ENCODE measurements at places on chromosomes 7 and 10. TPM values are rescaled to one million over a fixed set of nuclear protein-coding genes. Genes with fewer than 3 reads are reported as not detected.
A peak's percentile ranks its signal among the peaks of the same experiment; 100 is the strongest.

The FAM149B1 gene
- total RNA-seq, result 25.9 TPM

The SAMD9 gene
- total RNA-seq, result 1.5 TPM

DNA sequence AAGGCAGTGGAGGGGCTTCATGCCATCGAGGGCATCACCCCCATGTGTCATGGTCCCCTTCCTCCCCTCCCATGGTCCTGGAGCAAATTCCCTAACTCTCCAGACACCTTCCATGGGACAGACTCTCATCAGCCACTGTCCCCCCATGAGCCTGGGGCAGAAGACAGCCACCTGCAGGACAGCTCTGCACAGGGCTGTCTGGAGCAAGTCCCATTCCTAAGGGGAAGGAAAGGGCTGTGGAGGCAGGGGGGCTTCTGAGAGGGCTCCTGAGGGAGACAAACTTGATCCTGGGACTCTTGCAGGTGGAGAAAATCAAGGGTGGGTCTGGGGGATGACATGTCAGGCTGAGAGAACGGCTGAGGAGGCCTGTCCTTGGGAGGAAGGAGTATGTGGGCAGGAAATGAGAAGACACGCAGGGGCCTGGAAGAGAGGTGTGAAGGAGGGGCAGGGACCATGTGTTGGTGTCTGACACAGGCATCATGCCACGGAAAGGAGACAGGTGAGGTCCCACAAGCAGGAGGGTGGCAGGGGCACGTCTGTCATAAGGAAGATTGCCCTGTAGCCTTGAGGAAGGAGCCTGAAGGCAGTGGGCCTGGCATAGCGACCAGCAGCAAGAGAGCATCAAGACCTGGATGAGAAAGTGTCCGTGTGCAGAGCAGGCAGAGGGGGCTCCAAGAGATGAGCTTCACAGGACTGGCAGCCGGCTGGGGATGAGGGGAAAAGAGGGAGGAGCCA lies 14.4 kb upstream of the GDF10 start:
- DNase-seq, result no peak

DNA sequence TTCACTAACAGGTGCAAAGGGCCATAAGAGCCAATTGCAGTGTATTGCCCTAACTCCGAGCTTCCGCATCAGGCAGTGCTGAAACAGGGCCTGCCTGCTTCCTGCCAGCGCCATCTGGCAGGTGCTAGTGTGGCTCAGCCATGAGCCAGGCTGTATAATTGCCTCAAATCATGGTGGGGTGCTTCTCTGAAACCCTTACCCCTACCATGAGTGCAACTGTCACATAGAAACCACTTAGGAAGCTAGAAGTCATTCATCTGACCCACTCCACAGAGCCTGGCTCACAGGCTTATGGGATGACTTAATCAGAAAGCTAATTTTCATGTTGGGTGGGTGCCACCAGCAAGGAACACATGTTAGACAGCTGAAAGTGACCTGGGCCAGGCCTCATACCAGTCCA lies 133.3 kb upstream of the LAMB4 start:
- peak; percentile 77 for DNase-seq

DNA sequence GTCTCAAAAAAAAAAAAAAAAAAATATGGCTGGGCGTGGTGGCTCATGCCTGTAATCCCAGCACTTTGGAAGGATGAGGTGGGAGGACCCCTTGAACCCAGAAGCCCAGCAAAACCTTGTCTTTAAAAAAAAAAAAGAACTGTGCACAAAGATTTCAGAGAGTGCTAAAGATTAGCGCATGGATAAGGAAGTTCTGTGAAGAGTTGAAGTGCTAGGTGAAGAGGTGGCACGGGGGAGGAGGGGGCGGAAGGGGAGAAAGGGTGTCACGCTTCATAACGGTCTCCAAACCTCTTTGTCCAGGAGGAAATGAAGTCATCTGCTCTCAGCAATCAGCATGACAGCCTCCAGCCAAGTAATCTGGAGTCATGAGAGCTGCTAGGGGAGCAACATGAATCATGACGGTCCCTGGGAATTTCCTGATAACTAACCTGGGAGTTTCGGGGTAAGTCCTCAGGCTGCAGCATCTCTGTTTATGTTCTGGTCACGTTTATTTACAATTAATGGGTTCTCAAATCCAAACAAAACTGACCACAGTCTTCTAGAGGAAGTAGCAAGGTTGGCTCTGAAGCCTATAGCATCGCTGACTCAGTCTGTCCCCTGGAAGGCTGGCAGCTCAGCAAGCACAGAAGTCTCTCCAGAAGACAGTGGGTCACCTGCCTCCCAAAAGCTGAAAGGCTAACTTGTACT lies 1.9 kb upstream of the PLAU start:
- DNase-seq, result no peak

The GLUD1 gene
- total RNA-seq, result 189 TPM

The FRMPD2 gene
- total RNA-seq, result 11.1 TPM

The CALML5 gene
- not detected for total RNA-seq

The THSD7A gene
- 71.7 TPM for total RNA-seq

DNA sequence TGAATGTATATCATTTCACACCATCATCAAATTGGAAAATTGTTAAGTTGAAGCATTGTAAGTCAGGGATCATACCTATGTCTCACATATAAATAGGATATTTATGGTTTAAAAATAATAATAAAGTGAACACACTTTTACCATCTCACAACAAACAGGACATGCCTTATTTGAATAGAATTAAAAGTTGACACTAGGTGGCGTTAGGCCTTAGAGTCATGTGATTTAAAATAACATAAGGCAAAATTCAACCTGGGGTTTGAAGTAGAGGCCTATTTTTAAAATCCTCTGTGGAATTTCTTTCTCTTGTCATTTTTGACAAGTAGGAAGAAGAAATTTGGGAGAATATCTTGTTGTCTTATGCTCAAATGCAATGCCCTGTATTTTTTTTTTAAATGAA lies 184.7 kb upstream of the PCDH15 start:
- DNase-seq, result no peak

DNA sequence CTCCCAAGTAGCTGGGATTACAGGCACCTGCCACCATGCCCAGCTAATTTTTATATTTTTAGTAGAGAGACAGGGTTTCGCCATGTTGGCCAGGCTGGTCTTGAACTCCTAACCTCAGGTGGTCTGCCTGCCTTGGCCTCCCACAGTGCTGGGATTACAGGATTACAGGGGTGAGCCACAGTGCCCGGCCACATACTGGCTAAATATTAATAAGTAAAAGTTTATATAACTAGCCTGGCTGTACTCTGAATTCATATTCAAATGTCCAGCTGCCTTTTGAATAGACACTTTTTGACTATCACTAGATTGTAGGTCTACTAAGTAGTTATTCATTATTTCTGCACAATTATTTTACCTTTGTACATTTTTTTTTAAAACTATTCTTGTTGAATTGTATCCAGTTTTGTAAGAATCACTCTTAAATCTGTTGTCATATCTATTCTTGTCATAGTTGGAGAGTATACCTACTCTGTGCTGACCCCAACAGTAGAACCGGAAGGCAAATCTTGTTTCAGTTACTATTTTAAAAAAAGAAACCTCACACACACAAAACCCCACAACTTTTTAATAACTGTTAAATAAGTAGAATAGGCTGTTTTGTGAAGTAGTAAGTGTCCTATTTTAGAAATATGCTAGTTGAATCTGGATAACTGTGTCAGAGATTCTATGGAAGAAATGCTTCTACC lies 29.6 kb downstream of the MINPP1 start:
- DNase-seq, result no peak

GRCh38 chr10:18501198-18501597 lies 150.2 kb downstream of the NSUN6 start:
- DNase-seq, result no peak

GRCh38 chr7:54989453-54990225 lies 29.2 kb upstream of the EGFR start:
- no peak for DNase-seq

The HMX2 gene
- total RNA-seq, result not detected

DNA sequence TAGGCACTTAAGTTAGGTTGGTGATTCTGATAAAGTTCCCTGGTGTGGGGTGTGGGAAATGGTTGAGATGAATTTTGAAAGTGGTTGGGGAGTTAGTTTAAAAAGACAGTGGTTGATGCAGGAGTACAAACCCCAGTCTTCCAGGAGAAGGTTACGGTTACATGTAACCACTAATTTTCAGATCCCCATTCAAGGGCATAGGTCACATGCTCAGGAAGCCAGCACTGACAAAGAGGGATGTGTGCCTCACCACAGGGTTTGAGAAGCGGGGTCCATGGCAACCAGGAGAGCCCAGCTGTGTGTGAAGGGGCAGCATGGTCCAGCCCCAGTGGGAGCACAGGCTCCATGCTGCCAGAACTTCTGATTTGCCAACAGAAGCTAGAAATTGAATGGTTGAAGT lies 144.2 kb downstream of the MDFIC start:
- DNase-seq, result no peak

DNA sequence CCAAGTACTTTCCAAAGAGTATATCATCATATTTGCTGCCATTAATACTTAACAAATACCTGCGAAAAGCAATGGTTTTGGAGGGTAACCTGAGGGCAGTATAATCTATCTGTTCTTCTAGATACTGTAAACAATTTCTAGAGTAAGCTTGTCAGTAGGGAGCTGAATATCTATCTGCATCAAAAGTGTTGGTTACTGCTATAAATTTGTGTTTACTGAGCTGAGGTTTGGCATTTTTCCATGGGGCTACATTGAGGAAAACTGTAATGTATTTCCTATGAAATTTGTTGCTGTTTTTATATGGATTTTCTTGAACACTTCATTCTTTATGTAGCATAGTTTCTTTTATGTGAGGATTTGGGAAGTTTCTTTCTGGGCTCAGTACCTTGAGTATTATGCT lies 913.4 kb downstream of the CNTNAP2 start:
- DNase-seq, result no peak

- no peak for DNase-seq
Observed at GRCh38 chr7:35652124-35652523, 42.8 kb downstream of the HERPUD2 start.

DNA sequence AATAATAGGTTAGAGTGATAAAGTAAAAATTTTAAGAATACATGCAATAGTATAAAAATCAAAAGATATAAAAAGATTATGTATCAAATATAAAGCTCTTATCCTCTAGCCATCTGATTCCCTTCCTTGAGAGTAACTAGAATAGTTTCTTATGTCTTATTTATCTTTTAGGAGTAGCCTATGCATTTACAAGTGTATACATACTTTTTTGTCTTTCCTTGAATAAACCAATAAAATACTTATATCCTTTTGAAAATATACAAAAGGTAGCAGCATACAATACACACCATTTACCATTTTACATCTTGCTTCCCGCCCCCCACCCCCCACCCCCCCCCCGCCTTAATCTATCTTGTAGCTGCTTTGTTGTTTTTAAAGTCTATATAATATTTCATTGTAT lies 31.4 kb downstream of the AHCYL2 start:
- no peak for DNase-seq

The NEURL1 gene
- total RNA-seq, result 16.8 TPM

DNA sequence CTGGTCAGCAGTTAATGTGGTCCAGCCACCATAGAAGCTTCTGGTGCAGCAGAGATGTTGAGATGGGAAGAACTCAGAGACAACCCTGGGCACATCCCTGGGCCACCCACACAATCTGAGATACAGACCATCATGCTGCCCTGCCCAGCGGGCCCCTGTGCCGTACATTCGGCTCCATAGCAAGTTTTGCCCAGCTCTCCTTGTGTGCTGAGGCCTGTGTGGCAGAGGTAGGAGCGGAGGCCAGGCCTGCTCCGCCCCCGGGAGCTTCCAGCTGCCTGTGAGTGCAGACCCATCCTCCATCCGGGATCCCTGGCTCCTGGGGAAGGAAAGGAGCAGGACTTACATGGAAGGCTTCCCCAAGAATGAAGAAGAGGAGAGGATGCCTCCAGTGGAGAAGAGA lies 140.3 kb downstream of the NEURL1 start:
- DNase-seq, result no peak

The LIPM gene
- total RNA-seq, result not detected

The PMS2 gene
- total RNA-seq, result 26.1 TPM

- no peak for DNase-seq
Observed at GRCh38 chr7:2566890-2567678, 8.3 kb downstream of the IQCE start.

DNA sequence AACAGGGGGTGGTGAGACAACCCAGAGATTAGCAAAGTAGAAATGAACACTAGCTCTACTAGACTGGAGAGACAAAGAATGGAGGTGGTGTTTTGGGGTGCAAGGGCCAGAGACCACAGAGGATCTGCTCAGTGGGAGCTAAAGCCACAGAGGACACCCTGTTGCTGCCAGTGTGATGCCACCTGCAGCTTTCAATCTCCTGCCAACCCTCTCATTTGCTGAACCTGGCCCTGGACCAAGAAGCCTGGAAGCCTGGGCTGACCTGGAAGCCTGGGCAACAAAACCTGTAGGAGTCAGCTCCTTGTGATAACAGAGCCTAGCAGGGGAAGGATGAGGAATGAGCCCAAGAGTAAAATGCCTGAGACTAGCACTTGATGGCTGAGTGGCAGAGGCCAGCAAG lies 81.1 kb upstream of the ADO start:
- peak; percentile 13 for DNase-seq

DNA sequence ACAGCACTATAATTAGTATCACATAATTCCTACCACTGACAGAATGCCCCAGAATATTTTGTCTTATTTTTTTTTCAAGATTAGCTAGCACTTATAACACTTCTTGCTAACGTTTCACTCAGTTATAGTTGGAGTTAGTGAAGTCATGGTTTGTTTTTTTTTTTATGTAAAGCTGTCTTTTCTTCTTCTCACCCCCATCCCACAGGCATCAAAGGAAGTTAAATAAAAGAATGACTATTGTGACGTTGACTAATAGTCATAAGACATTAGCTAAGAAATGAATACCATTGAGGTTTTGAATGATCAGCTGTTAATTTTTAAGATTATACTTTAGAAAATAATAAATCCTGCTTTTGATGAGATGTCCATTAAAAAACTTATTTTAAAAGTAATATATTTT lies 498.3 kb downstream of the GFRA1 start:
- no peak for DNase-seq

- no peak for DNase-seq
Observed at GRCh38 chr10:23063973-23064812, 31.2 kb upstream of the MSRB2 start.

The FZD1 gene
- total RNA-seq, result 14.8 TPM

The BLNK gene
- 0.27 TPM for total RNA-seq

The TMEM225B gene
- total RNA-seq, result 0.27 TPM

DNA sequence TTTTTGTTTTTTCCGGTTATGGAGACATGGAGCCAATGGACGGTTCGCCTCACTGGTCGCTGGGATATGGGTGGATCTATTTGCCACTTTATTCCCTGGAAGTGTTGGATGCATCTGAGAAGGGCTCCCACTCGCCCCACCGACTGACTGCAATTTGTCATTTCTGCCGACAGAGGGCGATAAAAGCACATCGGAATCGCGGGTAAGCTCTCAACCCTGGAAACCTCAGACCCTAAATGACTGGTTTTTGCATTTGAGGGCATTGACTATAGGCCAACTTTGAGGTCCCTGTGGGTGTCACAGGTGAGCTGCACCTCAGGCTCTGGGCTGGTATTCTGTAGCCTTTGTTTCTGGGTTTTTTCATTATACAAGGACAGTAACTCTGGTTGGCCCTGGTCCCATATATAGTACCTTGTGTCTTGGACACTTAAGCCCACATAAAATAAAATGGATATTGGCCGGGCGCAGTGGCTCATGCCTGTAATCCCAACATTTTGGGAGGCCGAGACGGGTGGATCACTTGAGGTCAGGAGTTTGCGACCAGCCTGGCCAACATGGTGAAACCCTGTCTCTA lies 11.9 kb upstream of the OPALIN start:
- peak; percentile 61 for DNase-seq

Data from cerebellum (tissue), 4 donors.